ENCODE measurements at places on chromosomes 11 and 22. TPM values are rescaled to one million over a fixed set of nuclear protein-coding genes. Genes with fewer than 3 reads are reported as not detected.
A peak's percentile ranks its signal among the peaks of the same experiment; 100 is the strongest.

GRCh38 chr11:44174842-44175241 lies 79.4 kb downstream of the EXT2 start:
- no peak overlapping the region for H3K4me3 ChIP-seq
- peaks cover 19% of the 10 kb centered on the region for H3K36me3 ChIP-seq

GRCh38 chr11:71408826-71409225 lies 39.4 kb downstream of the DHCR7 start:
- no peaks in the 10 kb centered on the region for H3K4me1 ChIP-seq
- no peak for DNase-seq
- no peaks in the 10 kb centered on the region for H3K36me3 ChIP-seq
- H3K4me3 ChIP-seq: no peak overlapping the region
- no peak overlapping the region for H3K27ac ChIP-seq

DNA sequence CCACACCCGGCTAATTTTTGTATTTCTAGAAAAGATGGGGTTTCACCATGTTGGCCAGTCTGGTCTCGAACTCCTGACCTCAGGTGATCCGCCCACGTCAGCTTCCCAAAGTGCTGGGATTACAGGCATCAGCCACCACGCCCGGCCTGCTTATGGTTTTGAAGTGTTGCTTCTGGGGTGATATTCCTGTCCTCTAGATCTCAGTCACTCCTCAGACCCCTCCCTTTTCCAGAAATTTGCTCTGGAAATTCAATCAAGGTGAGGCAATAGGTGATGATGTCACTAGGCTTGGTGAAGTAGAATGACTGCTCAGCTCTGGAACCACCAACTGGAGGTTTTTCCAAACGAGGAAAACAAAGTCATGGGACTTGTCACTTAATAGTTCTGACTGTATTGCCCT lies 36.6 kb upstream of the CREB3L1 start:
- H3K4me1 ChIP-seq: peaks cover 46% of the 10 kb centered on the region
- H3K27ac ChIP-seq: no peak overlapping the region
- H3K27me3 ChIP-seq: no peaks in the 10 kb centered on the region
- H3K36me3 ChIP-seq: no peaks in the 10 kb centered on the region
- H3K4me3 ChIP-seq: no peak overlapping the region

DNA sequence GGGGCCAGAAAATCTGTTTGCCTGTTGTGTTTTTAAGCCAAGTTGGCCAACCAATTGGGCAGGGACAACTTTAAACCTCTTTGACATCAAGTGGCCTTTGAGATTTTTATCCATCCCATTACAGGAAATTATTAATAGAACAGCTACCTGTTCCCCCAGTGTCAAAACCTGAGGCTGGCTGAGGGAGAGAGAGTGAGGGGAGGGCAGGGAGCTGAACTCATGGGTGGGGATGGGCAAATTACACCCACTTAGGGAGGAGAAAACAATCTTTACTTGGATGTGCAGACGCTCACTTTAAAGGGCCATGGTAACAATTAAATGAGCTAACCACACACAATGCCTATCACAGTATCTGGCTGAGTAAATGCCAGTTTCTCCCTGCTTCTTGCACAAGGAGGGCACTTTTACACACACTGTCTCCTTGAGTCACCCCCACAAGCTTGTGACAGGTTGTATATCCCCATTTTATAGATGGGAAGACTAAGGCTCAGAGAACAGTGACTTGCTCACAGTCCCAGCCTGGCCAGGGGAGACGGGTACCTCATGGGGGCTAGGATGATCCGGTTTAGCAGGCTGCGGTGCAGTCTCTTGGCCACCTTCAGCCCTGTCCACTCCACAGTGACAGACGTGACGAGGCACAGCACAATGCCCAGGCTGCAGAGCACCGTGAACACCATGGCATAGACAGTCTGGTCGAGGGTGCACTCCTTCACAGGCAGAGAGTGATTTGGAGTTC lies 17.8 kb upstream of the KCNJ11 start:
- no peak for DNase-seq
- no peak overlapping the region for H3K4me3 ChIP-seq
- no peaks in the 10 kb centered on the region for H3K27me3 ChIP-seq
- no peaks in the 10 kb centered on the region for H3K36me3 ChIP-seq
- H3K4me1 ChIP-seq: peaks cover 19% of the 10 kb centered on the region

GRCh38 chr11:14369598-14369997 lies 10.6 kb upstream of the RRAS2 start:
- no peaks in the 10 kb centered on the region for H3K36me3 ChIP-seq
- no peaks in the 10 kb centered on the region for H3K27me3 ChIP-seq
- no peak for DNase-seq
- no peak overlapping the region for H3K27ac ChIP-seq
- H3K4me3 ChIP-seq: no peak overlapping the region
- H3K4me1 ChIP-seq: peaks cover 8% of the 10 kb centered on the region

- H3K36me3 ChIP-seq: no peaks in the 10 kb centered on the region
- peaks cover 20% of the 10 kb centered on the region for H3K4me1 ChIP-seq
- H3K4me3 ChIP-seq: no peak overlapping the region
- DNase-seq: no peak
Measured at GRCh38 chr11:102184269-102184987, 74.2 kb downstream of the YAP1 start.

GRCh38 chr11:125091877-125092664 lies 19.4 kb downstream of the TMEM218 start:
- H3K27me3 ChIP-seq: no peaks in the 10 kb centered on the region
- no peak overlapping the region for H3K27ac ChIP-seq
- no peak for DNase-seq

- H3K27me3 ChIP-seq: no peaks in the 10 kb centered on the region
- no peaks in the 10 kb centered on the region for H3K36me3 ChIP-seq
- peak overlapping the region; percentile 75 for H3K27ac ChIP-seq
- DNase-seq: peak; percentile 87
- H3K4me3 ChIP-seq: no peak overlapping the region
- H3K4me1 ChIP-seq: peaks cover 93% of the 10 kb centered on the region
Measured at GRCh38 chr11:11972730-11973341, 35.6 kb downstream of the DKK3 start.

DNA sequence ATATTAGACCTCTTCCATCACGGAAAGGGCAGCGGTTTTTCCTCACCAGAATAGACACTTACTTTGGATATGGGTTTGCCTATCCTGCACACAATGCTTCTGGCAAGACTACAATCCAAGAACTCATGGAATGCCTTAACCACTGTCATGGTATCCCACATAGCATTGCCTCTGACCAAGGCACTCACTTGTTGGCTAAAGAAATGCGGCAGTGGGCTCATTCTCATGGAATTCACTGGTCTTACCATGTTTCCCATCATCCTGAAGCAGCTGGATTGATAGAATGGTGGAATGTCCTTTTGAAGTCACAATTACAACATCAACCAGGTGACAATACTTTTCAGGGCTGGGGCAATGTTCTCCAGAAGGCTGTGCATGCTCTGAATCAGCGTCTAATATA lies 20.8 kb downstream of the MS4A4E start:
- H3K4me3 ChIP-seq: no peak overlapping the region
- no peak for DNase-seq
- no peak overlapping the region for H3K27ac ChIP-seq
- H3K27me3 ChIP-seq: no peaks in the 10 kb centered on the region

GRCh38 chr11:44624761-44625221 lies 59.3 kb downstream of the CD82 start:
- no peaks in the 10 kb centered on the region for H3K27me3 ChIP-seq
- DNase-seq: peak; percentile 75
- no peak overlapping the region for H3K27ac ChIP-seq
- peaks cover 48% of the 10 kb centered on the region for H3K4me1 ChIP-seq
- no peaks in the 10 kb centered on the region for H3K36me3 ChIP-seq

GRCh38 chr11:66840317-66841091 lies 2.7 kb upstream of the RCE1 start:
- peaks cover 16% of the 10 kb centered on the region for H3K36me3 ChIP-seq
- H3K27ac ChIP-seq: no peak overlapping the region
- no peak for DNase-seq

GRCh38 chr22:48432781-48433518 lies 1394.7 kb downstream of the BRD1 start:
- DNase-seq: no peak
- H3K27ac ChIP-seq: no peak overlapping the region
- H3K36me3 ChIP-seq: no peaks in the 10 kb centered on the region
- H3K4me3 ChIP-seq: no peak overlapping the region

DNA sequence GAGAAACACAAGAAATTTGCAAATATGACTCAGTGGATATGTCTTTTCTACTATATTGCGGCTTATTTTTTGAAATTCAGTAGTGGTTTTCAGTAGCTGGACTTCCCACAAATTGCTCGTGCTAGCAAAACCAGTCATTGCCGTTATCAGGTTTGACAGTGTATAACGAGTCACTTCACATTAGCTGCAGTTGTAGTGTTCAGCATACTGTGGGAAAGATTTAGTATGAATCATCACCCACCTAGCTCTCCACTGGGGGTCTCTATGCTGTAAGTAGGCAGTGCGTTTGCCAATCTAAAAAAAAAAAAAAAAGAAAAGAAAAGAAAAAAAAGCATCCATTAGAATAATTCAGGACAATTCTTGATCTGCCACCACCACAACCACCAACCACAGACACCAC lies 1318.9 kb downstream of the LRRC4C start:
- no peak overlapping the region for H3K27ac ChIP-seq
- H3K27me3 ChIP-seq: no peaks in the 10 kb centered on the region
- H3K4me1 ChIP-seq: no peaks in the 10 kb centered on the region
- no peak for DNase-seq

The OR51E1 gene
- total RNA-seq: not detected

- no peak overlapping the region for H3K4me3 ChIP-seq
- peaks cover 94% of the 10 kb centered on the region for H3K4me1 ChIP-seq
- no peak for DNase-seq
- H3K27ac ChIP-seq: no peak overlapping the region
- peaks cover 5% of the 10 kb centered on the region for H3K36me3 ChIP-seq
Measured at GRCh38 chr11:33325451-33325850, 68.3 kb downstream of the HIPK3 start.

The TRIM48 gene
- not detected for total RNA-seq

- no peaks in the 10 kb centered on the region for H3K36me3 ChIP-seq
- no peak for DNase-seq
- H3K4me3 ChIP-seq: no peak overlapping the region
Measured at GRCh38 chr22:20203142-20203551, 52.3 kb upstream of the CCDC188 start.

The MCHR1 gene
- total RNA-seq: 2.1 TPM

- no peak overlapping the region for H3K4me3 ChIP-seq
- peaks cover 24% of the 10 kb centered on the region for H3K4me1 ChIP-seq
- H3K36me3 ChIP-seq: no peaks in the 10 kb centered on the region
- no peak overlapping the region for H3K27ac ChIP-seq
Measured at GRCh38 chr11:73554671-73555320, 43.1 kb downstream of the FAM168A start.

The RASD2 gene
- 19.1 TPM for total RNA-seq

GRCh38 chr11:130775306-130776060 lies 140.8 kb downstream of the SNX19 start:
- H3K4me1 ChIP-seq: no peaks in the 10 kb centered on the region
- DNase-seq: peak; percentile 89
- no peaks in the 10 kb centered on the region for H3K36me3 ChIP-seq
- H3K27me3 ChIP-seq: no peaks in the 10 kb centered on the region
- H3K27ac ChIP-seq: no peak overlapping the region

DNA sequence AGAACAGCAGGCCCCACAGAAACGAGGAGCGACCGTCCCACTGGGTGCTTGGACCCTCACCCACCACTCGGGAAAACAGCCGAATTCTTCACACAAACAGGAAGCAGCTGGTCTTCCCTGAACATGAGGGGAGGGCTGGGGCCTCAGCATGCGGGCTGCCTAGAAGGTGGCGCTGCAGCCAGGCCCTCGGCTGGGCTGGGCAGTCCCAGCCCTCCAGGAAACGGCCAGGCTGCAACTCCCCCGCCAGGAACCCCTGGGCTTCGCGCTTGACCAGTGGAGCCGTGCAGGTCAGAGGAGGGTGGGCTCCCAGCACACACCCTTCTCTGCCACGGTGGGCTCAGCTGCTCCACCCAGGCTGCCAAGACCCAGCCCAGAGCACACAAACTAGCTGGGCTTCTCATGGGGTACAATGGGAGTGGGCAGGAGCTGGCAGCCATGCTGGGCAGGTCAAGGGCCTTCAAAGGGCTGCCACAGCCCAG lies 29.6 kb downstream of the IGF2 start:
- no peak for DNase-seq
- H3K27me3 ChIP-seq: no peaks in the 10 kb centered on the region
- no peak overlapping the region for H3K27ac ChIP-seq
- H3K4me3 ChIP-seq: no peak overlapping the region
- no peaks in the 10 kb centered on the region for H3K36me3 ChIP-seq
- no peaks in the 10 kb centered on the region for H3K4me1 ChIP-seq

DNA sequence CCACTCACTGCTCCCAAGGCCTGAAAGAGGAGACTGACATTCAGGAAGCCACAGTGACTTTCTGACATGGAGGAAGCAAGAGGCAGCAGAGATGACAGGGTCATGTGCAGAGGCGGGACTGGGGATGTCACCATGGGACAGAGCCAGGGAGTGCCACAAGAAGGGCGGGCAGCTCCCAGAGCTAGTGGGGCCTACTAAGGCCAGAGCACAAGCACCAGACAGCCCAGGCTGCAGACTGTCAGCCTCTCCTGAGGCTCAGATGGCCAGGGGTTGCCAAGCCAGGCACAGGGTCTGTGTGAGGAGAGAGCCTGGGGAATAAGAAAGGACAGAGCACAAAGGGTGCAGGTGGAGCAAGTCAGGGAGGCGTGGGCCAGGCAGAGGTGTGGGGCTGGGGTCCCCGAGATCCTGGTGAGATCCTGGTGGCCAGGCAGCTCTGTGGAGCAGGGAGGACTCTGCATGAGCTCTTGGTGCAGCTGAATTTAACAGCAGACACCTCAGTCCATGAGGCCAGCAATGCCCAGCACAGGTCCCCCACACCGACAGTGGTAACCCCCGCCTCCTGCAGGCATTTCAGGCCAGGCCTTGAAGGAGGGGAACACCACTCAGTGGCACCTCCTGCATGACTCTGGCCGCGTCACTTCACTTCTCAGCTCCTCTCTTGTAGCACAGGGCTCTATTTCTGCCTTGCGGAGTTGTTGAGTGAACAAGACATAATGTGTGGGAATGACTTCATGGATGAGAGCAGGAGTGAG lies 52.3 kb downstream of the SGSM3 start:
- no peak overlapping the region for H3K4me3 ChIP-seq
- H3K27me3 ChIP-seq: no peaks in the 10 kb centered on the region
- no peak for DNase-seq
- peaks cover 97% of the 10 kb centered on the region for H3K36me3 ChIP-seq
- peaks cover 40% of the 10 kb centered on the region for H3K4me1 ChIP-seq
- H3K27ac ChIP-seq: no peak overlapping the region

Data from esophagus muscularis mucosa (tissue), 4 donors.